ENCODE measurements at places on chromosomes 4 and X.

- DNase-seq, result no peak
Measured at GRCh38 chr4:27490315-27490714, 629.7 kb downstream of the STIM2 start.

DNA sequence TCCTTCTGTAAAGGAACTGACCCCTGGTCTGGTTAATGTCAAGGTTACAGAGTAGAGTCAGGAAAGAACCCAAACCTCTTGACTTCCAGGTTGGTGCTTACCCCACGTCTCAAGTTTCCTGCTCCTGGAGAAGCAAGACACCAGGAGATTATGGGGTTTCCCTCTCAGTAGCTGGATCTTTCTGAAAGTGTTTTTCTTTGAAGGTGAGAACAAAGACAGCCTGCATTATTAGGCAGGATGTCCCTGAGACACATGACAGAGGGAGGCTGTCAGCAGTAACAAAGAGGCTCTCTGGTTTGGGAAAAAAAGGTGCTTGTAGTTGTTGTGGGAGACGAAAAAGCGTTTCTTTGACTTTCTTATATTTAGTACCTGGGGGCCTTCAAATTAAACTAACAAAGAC is 44.7 kb upstream of the IGFBP7 start:
- DNase-seq, result no peak

DNA sequence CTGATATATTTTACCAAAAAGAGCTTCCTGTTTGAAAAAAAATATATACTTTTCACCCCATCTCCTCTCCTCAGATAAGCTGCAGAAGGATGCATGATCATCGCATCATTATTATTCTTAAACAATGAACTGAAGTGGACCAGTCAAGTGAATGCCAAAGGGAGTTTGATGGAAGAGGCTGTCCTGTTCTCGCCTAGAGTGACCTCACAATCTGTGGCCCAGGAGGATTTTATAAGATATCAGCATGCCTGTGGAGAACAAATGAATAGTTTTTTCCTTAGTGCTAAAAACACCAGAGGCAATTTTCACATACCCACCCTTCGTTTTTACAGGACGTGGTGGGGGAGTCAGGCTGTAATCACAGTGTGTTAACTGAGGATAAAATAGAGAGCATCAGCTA is 112.7 kb downstream of the USP46 start:
- DNase-seq, result no peak

- no peak for DNase-seq
Measured at GRCh38 chrX:23103546-23103945, 103.8 kb downstream of the DDX53 start.

GRCh38 chr4:183097231-183098018 is 1.6 kb upstream of the WWC2 start:
- DNase-seq, result no peak

- no peak for DNase-seq
Measured at GRCh38 chr4:26884486-26884988, 23.9 kb downstream of the STIM2 start.
